Activated B cell treated with CpG ODN at 0.5 μM for 24 hours (primary cell): ENCODE measurements at places on chromosomes 16 and 17.
A peak's percentile ranks its signal among the peaks of the same experiment; 100 is the strongest.

DNA sequence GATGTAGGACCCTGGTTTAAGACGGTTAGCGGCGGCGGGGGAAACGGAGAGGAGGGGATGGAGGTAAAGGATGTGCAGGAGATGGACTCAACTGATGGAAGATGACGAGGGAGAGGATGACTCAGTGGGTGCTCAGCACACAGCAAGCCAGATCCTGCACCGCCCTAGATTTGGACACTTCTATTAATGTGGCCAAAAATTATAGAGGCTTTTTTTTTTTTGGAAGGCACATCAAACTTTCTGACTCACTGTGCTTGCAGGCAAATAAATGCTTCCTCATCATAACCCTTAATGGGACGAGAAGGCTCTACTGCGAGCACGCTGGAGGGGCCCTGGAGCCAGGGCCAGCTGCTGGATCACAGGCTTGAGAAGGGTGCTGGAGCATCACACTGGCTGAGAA is 36.0 kb downstream of the RTN4RL1 start:
- DNase-seq = no peak

GRCh38 chr16:2257726-2258125 is 6.3 kb upstream of the ECI1 start:
- no peak for DNase-seq

- DNase-seq = no peak
Observed at GRCh38 chr16:78641433-78641832, 542.0 kb downstream of the WWOX start.

GRCh38 chr17:20122254-20122879 is 113.2 kb downstream of the SPECC1 start:
- no peak for DNase-seq

DNA sequence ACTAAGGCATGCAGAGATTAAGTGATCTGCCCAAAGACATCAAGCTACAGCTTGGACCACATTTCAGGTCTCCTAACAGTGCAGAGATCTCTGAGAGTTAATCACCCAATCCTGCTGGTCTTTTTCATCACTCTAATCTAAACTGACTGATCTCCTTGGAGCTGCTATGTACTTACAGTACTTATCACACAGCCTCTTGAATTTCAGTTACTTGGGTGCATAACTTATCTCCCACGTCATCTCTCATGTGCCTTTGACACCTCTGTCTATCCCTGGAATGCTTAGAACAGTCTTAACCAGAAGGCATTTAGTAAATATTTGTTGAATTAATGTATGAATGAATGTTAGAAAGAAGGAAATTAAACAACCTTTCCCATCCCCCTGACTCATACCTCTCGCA is 139.0 kb downstream of the SNX11 start:
- no peak for DNase-seq

- no peak for DNase-seq
Observed at GRCh38 chr16:51757505-51757904, 606.4 kb upstream of the SALL1 start.

DNA sequence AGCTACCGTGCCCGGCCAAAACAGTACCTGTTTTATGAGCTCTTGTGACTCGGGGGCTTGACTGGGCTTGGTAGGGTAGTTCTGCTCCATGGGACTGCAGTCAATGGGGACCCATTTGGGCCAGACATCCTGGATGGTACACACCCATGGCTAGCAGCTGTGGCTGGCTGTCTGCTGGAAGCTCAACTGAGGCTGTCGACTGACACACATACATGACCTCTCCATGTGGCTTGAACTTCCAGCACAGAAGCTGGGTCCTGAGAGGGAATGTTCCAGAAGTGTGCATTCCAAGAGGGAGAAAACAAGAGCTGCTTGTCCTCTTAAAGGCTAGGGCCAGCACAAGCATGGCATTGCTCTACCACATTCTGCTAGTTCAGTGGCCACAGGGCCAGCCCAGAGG is 14.9 kb upstream of the NKD1 start:
- DNase-seq = no peak

DNA sequence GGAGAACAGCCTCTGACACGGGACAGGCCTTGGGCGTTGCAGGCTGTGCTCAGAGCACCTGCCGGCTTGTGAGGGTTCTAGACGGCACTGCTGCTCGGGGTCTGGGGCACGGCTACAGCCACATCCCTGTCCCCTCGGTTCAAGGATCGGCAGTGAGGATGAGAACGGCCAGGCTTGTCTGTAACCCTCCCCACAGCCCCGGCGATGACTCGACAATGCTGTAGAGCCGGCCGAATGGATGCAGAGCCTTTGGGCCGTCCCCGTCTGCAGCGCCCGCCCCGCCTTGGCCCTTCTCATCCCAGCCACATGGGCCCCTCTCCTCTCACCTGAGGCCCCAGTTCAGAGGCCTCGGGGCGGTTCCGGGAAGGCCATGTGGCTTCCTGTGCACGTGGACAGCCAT is 49.0 kb upstream of the METRNL start:
- DNase-seq = no peak

DNA sequence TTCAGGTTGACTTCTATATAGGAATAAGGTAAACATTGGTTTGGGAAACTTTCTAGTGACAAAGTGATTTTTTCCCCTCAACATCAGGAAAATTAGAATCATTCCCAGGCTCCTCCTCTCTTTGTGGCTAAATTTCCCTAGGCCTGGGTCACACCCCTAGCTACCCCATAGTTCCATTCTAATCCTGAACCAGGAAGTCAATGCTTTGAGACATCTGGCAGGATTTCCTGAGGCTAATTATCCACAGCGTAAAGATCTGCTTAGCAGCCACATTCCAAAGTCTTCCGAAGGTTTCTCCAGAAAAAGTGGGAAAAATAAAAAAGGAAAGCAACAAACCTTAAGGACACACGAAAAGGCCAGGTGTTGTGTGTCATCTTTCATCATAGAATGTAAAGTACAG is 60.3 kb upstream of the CORO6 start:
- no peak for DNase-seq

- no peak for DNase-seq
Observed at GRCh38 chr16:590815-591200, 942 bp downstream of the RAB40C start.

DNA sequence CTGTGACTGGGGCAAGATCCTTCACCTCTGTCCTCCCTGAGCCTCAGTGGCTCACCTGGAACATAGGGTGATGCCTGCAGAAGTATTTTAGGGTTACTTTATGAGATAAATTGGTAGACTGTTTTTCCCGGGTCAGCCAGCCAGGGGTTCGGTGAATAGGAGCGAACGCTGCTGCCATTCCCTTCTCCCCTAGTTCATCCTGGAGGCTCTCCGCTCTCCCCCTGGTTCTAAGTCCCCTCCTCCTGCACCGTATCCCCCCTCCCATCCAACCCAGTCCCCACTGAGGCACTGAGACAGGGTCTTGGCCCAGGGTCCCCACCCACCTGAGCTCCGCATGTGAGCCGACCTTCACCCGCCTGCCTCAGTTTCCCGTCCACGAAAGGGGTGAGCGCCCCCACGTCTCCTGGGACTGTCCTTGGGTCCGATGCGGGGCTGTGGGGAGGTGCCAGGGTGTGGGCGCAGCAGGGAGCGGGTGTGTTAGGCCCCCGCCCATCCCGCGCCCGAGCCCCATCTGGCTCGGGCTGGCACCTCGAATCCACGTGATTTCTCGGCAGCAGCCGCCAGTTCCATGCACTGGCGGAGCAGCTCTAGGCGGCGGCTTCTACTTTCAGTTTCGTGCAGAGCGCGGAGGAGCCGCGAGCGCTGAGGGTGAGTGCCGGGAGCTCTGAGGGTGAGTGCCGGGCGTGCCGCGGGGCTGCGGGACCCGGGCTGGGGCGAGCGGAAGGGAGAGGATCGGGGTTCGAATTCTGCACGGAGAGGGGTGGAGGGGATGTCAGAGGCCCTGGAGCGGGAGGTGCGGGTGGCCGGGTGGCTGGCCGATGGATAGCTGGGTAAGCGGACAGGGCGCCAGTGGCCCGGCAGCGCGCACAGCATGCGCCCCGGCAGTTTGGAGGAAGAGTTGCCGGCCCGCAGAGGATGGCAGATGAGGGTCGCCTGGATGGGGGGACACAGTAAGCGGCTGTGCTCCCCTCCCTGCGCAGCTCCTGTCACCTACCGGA is at the start of gene NLRC5:
TSS of gene NLRC5 (plus strand) at position 610 of the 998 bp plus-strand sequence. CDS start 31,156 bp downstream, outside the sequence.
- peak; percentile 76 for DNase-seq

DNA sequence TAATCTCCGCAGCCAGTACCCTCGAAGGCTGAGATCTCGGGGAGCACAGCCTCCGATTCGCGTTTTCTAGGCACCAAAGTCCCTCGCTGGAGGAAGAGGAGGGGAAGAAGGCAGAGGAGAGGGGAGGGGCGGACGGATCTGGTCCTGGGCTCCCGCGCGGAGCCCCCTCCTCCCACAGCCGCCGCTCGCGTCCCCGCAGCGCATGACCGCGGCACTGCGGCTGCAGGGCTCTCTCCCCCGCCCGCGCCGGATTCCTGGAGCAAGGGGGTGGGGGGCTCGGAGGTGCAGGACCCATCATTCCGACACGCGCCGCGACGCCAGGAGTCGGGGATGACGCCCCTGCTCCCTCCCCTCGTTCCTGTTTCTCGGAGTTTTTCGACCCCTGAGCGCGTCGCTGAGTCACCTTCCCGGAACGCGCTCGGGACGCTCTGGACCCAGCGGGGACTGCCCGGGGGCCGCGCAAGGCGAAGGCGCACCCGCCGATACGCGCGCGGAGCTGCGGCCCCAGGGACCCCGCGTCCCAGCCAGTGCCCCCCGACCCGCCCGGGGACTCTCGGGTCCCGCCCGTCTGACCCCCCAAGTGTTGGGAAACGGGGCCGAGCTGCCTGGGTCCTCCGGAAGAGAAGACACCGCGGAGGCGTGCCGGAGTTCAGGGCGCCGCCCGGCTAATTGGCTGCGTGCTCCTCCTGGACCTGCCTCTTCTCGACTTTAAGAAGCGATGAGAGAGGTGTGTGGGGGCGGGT is 1.4 kb upstream of the SPHK1 start:
- DNase-seq = peak; percentile 40

DNA sequence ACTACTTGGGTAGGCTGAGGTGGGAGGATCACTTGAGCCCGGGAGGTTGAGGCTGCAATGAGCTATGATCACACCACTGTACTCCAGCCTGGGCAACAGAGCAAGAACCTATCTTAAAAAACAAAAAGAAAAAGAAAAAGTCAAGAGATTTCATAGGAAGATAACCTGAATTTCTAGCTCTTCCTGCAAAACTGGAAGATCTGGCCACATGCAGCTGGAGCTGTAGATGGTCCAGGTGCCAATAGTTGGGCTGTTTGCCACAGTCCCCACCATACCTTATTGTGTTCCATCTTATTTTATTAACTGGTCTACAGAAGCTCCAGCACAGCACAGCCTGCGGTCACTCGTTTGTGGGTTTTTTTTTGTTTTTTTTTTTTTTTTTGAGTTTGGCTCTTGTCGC is 15.0 kb downstream of the ATP2A1 start:
- no peak for DNase-seq

DNA sequence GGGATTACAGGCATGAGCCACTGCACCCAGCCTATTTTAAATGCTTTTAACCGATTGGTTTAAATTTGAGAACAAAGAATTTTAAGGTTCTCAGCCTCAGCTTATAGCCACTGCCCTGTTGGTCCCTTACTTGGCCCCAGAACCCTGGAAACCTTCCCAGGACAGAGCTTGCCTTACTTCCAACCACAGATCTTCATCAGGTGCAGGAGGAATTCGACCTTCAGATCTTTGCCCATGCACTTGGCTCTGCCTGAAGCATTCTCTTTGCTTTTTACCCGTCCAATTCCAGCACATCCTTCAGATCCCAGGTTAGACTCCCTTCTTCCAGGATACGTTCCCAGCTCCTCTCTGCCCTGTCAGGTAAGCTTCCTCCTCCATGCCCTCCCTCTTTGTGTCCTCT is 27.7 kb downstream of the CHD9 start:
- DNase-seq = no peak

GRCh38 chr16:46573008-46573833 is 48.0 kb downstream of the SHCBP1 start:
- DNase-seq = no peak

GRCh38 chr16:55435387-55435786 is 43.6 kb upstream of the MMP2 start:
- DNase-seq = no peak

DNA sequence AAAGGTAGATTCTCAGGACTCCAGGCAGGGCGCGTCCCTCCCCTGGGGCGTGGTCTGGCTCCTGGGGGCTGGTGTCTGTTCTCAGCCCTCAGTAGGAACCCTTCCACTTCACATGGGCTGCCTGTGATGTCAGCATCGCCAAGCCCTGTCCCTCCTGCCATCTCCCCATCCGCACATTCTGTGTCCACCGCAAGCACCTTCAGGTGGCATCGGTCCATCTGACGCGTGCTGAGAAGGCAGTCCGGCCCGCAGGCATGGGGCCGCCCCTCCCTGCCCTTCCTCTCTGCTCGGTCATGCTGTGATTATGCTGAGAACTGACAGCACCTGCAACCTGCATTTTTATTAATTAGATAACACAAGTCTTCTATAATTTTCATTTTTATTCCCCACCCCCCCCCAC is 12.7 kb upstream of the DNAH17 start:
- no peak for DNase-seq

GRCh38 chr16:74461826-74462225 is 40.5 kb upstream of the CLEC18B start:
- DNase-seq = no peak

- DNase-seq = no peak
Observed at GRCh38 chr16:16126896-16127295, 96.4 kb downstream of the ABCC6 start.

- no peak for DNase-seq
Observed at GRCh38 chr17:72270273-72270924, 149.6 kb downstream of the SOX9 start.

- no peak for DNase-seq
Observed at GRCh38 chr17:21357696-21358656, 18.2 kb upstream of the KCNJ12 start.

DNA sequence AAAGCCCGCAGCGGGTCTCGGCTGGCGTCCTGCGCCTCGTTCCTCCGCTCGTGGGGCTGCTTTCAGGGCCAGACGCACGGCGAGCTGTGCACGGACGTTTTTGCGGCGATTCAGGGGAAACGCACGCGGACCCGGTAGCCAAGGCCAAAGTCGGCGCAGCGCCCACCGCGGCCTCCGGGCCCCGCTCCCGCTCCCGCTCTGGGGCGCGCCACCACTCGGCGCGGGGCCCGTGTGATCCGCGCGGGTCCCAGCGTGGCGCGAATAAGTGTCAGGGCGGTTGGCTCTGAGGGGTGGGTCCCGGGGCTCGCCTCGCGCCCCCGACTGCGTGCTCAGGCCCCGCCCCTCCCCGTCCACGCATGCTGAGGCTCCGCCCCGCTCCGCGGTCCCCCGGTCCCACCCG is 694 bp upstream of the TBCD start:
- no peak for DNase-seq

DNA sequence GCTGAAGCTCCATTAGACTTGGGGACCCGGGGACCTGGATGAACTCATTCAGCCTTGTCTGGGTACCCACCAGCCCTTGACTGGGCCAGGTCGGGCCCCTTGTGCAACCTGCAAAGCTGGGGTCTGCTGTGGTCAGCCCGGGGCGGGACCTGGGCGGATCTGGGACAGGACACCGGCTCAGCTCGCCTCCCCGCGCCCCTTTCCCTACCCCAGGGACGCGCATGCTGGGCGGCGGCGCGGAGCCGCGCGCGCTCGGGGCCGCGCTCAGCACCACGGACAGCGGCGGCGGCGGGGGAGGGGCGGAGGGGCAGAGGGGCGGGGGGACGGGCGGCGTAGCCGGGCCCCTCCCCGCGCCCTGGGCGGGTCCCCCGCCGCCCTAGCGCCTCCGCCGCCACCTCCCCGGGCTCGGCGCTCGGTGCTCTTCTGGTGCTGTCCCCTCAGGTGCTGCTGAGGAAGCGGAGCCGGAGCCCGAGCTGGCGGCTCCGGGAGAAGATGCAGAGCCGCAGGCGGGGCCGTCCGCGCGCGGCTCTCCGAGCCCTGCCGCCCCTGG is 7.4 kb downstream of the ACD start:
- DNase-seq = no peak

GRCh38 chr17:6894206-6894528 is 62.6 kb upstream of the TEKT1 start:
- no peak for DNase-seq
